ENCODE measurements at places on chromosomes 7 and 10. TPM values are rescaled to one million over a fixed set of nuclear protein-coding genes. Genes with fewer than 3 reads are reported as not detected.

TMEM184A gene
- 9.0 TPM for polyA plus RNA-seq

FAM131B gene
- polyA plus RNA-seq: 2.7 TPM

CPED1 gene
- 44.4 TPM for polyA plus RNA-seq

SPDYE16 gene
- 4.4 TPM for polyA plus RNA-seq

DNA sequence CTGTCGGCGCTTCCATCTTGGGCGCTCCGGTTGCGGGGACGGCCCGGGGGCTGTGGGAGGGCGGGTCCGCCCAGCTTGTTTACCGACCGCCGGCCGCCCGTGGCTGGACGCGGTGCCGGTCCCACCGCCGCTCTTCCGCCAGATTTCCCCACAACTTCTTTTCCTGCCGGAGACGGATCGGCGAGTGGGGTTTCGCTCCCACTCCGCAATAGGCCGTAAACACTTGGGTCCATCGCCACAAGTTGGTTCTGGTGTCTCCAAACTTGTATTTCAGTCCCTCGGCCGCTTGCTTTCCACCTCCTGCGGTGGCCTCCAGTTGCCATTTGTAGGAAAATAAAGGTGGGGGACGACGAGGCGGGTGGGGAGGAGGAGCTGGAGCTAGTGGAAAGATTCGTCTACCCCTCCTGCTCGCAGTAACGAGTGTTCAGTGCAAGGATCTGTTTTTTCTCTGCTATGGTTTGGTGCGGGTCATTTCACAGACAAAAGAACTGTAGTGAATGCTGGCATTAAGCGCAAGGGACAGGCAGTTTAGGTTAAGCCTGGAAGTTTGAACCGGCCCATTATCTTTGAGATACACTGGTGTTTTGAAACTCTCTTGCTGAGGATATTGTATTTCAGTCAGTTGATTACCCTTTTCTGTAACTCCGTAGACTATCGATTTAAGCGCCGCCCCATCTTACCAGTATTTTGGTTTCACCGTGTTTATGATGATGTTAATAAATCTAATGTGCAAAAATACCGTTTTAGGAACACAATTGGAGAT is 24.3 kb upstream of the ZRANB1 start:
- DNase-seq: peak; percentile 60

DNA sequence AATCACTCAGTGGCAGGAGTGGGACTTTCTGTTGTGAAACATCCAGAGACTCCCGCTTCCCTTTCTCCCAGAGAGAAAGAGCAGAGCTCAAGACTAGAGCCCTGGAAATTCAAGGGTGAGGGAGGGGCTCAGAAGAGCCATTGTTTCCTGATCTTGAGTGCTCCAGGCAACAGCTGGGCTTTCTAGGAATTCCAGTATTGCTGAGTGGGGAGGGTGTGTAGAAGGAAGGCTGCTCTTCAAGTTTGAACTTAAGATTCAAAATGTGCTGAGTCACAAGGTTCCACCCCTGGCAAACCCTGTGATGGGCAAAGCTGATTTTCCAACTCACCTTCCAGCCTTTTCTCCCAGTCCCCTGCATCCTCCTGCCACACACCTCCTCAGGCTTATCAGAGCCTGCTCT is 42.3 kb upstream of the MSRB2 start:
- DNase-seq: no peak

DNA sequence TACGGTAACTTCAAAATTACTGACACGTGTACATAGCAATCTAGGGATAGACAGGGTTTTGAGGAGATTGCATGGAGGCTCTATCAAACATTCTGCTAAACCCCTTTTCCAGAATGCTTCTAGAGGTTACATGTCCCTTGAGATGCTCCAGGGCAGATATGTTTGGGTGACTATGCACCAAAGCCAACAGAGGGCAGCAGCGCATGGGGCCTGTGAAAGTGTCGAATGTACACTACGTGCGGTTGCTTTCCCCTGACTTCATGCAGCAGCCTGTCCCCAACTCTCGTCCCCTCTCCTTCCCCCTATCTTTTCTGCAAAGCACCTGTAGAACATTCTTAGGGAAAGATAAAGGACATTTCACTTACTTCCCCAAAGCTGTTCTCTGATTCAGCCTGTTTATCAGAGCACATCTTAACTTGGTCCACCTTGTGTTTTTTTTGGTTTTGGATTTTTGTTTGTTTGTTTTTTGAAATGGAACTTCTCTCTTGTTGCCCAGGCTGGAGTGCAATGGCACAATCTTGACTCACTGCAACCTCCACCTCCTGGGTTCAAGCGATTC is 90.2 kb downstream of the UBE3C start:
- DNase-seq: no peak

DNA sequence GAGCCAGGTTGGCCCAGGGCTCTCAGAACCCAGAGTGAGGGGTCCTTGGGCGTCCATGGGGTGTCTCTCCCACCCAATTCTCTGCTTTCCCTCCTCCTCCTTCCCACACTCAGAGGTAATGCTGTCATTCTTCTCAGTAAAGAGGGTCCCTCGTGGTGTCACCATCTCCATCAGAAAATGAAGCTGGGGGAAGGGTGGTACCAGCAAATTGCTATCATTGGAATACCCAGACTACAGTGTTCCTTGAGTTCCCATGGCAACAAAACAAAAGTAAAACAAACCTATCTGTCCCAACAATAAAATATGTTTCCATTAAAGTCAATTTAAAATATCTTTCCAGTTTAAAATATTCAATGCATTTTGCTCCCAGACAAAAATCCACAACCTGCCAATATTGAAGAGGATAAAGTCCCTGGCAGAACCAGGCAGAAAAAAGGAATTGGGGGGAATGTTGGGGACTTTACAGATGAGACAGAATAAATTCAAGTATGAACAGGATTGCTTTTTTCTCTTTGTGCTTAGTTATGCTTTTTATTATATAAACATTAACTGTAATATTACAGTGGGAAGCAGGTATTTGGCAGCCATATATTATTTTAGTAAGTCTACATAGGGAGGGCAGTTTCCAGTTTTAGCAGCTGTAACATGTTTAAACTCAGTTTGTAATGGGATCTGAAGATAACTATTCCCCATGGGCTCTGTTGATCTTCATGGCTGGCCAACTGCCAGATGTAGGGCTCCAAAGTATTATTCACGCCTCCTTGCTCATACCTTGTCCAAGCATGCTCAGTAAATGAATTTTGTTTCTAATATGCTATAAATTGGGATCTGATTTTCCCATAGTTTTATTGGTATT is 182.1 kb downstream of the ARID5B start:
- no peak for DNase-seq

- no peak for DNase-seq
Measured at GRCh38 chr7:143846692-143847091, 55.3 kb downstream of the TCAF1 start.

- DNase-seq: no peak
Measured at GRCh38 chr10:103582331-103583123, 89.0 kb downstream of the NEURL1 start.

DNA sequence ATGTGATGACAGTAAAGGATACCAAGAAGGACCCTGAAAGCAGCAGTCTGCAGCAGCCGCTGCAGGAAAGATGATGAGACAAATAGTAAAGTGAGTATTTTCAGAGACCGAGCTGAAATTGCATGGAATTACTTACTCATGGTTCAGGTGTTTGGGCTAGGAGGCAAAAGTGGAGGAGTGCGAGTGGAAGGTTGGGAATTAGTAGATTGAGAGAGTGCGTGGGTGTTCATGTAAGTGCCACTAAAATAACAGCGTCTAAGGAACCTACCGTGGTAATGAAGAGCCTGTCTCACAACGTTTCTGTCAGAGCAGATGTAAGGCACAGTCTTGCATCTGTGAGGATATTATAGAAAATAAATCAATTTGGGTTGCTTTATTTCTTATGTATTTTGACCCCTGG is 48.3 kb upstream of the FMC1 start:
- no peak for DNase-seq

DNA sequence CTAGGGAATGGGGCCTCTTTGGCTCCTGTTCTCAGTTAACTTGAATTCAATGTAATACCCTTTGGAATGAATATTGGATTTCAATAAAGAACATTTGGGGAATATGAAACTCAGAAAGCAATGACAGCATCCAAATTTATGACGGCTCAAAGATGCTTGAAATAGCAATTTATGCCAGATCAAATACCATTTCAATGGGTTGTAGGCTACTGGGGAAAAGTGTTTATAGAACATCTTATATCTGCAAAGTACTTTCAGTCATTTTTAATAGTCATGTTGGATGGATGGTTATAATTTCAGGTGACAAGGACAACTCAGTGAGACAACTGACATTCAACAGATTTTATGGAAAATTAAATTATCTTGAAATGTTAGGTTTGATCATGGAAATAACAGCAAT is 772.7 kb downstream of the PHTF2 start:
- DNase-seq: no peak

DNA sequence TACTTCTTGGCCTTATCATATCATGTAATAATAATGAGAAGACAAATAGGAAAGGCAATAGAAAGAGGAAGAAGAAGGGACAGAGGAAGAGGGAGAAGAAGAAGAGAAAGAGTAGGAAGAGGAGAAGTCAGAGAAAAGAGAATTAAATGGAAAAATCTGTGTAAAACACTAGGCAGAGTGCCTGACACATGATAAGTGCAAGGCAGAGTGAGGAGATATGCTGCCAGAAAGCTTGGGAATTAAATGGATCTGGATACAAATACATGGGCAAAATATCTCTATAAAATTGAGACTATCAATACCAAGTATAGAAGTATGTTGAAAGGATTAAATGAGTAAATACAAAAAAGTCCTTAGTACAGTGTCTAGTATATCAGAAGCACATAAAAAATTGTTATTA is 124.8 kb downstream of the CACNA2D1 start:
- DNase-seq: no peak

DNA sequence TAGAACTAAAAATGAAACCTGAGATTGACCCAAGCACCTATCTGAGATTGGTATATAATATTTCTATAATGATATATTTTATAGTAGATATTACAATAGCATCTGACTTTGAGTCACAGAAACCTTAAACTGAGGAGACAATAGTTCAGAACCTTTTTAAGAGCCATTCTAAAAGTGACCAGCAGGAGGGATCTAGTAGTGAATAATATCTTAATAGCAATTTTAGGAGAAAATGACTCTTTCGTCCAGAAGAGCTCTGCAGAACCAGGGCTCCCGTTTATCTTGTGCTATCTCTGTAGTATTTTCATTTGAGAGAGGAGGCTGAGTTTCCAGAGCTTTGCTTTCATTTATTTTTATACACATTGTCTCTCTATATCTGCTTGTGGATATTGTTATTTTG is 68.1 kb downstream of the PODXL start:
- DNase-seq: no peak

DNA sequence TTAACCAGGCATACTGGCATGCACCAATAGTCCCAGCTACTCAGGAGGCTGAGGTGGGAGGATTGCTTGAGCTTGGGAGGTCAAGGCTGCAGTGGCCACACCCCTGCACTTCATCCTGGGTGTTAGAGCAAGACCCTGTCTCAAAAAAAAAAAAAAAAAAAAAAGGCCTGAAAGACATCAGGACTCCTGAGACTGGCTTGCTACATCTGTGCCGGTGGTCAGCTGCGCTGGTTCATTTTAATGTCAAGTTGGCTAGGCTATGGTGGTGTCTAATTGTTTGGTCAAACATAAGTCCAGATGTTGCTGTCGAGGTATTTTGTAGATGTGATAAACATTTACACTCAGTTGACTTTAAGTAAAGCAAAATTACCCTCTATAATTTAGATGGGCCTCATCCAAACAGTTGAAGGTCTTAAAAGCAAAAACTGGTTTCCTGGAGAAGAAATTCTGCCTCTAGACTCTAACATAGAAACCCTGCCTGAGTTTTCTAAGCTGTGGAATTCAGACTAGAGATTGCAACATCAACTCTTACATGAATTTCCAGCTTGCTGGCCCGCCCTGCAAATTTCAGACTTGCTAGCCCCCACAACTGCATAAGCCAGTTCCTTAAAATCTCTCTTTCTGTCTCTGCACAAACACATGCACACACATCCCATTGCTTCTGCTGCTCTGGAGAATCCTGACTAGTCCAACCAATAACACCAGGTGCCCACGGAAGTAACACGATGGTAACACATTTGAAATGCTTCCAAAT is 18.2 kb downstream of the MYOF start:
- DNase-seq: no peak

- no peak for DNase-seq
Measured at GRCh38 chr7:115851291-115851690, 179.3 kb downstream of the TFEC start.

DNA sequence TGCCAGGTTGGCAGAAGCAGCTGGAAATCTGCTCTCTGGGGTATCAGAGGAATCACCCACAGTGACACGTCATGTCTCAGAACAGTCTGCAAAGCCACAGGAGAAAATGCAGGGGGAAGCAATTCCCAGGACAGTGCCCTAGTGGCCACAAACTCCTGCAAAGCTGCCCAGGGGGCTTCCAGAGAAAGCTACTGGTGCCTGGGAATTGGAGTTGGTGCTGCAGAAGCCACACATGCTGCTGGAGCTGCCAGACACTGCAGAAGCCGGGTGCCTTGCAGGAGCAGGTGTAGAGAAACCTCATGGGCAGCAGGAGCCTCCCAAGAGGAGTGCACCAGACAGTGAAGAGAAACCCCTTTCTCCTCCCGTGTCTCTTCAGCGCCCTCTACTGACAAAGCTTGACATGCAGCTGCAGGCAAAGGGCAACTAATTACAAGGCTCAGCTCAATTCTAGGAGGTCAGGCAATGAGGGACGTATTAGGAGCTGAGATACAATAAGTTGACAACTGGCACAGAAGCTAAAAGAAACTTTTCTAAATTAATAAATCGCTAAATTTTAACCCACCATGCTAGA is 30.2 kb upstream of the NUB1 start:
- DNase-seq: no peak

GRCh38 chr10:78863140-78863905 is 205.4 kb upstream of the ZMIZ1 start:
- DNase-seq: no peak

GRCh38 chr7:128812514-128813168 is 17.6 kb upstream of the FLNC start:
- DNase-seq: no peak

GRCh38 chr7:86768967-86769760 is 125.5 kb downstream of the GRM3 start:
- DNase-seq: no peak

GRCh38 chr7:22445140-22445743 is 54.7 kb downstream of the STEAP1B start:
- DNase-seq: no peak

- DNase-seq: no peak
Measured at GRCh38 chr10:78991187-78991586, 77.6 kb upstream of the ZMIZ1 start.

GRCh38 chr10:3532644-3533043 is 252.4 kb downstream of the KLF6 start:
- DNase-seq: no peak
